ENCODE measurements at places on chromosomes 1 and 21.

- DNase-seq: no peak
These were observed 25.7 kb upstream of the PEX10 start for GRCh38 chr1:2438038-2438437.

- no peak for DNase-seq
These were observed 40.6 kb downstream of the OPTC start for GRCh38 chr1:203534526-203534925.

DNA sequence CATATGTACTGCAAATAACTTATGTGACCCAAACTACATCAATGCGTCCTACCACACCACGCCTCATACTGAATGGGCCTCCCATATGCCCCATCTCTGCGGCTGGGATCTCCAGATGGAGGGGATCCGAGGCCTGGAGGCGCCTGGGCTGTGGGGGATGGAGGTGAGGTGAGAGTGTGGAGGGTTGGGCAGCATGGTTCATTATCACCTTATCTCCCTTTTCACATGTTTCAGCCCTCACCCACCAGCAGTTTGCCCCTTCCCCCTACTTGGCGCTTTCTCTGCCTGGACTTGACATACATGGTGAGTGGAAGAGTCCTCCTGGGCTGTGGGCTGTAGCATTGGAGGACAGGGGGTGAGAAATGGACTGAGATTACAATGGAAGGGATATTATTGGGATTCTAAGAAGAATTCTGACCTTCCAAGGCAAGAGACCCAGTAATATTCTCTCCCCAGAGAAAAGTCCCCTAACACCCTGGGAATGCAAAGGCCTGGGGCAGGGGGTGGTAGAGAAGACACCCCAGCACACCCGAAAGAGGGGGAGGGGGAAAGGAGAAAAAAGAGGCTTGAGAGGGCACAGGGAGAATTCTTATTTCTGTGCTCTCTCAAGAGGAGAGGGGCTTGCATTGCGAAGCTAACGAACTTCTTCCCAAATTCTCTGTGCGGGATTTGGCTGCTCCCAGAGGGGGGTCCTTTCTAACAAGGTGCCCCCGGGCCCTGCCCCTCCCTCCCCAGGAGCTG is 61.4 kb downstream of the MEF2D start:
- no peak for DNase-seq

- no peak for DNase-seq
These were observed 86.7 kb upstream of the L1TD1 start for GRCh38 chr1:62107923-62108322.

DNA sequence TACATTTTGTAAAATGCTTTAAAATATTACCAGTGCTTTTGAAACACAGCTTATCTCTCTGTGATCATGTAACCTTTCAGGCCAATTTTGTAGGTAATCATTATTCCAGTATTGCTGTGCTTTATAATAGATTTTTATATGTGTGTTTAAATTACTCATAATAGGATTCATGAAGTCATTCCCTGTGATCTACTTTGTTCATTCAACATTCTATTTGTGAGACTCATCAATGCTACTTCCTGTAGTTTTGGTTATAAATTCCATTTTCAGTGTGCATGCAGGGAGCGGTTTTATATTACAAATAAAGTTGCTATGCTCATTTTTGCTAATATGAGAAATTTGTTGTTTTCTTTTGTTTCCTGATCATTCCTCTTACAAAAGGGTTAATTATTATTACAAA is 4.1 kb upstream of the OR2M5 start:
- DNase-seq: no peak

GRCh38 chr21:33317145-33317544 is 7.6 kb upstream of the IFNAR1 start:
- no peak for DNase-seq

DNA sequence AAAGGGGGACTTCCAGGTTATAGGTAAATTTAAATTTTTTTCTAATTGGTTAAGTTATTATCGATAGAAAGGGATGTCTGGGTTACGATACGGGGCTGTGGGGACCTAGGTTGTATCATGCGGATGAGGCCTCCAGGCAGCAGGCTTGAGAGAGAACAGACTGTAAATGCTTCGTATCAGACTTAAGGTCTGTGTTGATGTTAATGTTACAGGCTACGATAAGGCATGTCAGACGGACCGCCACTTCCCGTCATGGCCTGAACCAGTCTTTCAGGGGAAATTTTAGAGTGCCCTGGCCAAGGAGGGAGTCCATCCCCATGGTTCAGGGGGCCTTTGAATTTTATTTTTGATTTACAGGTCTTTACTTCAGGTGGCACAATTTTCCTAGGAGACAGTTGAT is 16.7 kb downstream of the ABCG1 start:
- peak; percentile 43 for DNase-seq

- DNase-seq: no peak
These were observed 182.8 kb upstream of the NRIP1 start for GRCh38 chr21:15247613-15248012.

DNA sequence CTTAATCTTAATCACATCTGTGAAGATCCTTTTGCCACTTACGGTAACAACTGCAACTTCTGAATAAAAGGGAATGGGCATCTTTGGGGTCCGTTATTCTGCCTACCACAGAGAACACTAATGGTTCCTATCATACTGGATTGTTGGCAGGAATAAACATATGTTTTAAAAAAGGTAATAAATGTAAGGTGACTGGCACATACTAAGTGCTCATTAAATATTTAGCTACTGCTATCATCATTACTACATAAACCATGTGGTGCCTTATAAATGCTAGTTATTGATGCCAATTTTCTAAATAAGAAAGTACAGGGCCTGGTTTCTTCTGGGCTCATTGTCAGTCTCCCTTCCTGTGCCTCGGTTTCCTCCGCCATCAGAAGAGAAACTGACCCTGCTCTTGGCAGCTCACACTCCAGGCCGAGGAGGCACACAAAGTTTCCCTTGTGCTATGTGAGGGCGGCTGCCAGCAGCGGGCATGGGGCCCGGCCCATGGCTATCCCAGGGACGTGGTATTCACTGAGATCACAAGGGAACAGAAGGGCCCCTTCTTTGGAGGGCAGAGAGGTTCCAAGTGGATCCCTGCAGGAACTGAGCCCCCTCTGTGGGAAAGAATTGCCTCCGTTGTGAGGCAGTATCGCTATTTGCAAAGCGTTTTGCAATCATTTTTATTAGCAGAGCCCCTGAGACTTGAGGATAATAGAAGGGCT is 26.2 kb downstream of the NAV1 start:
- no peak for DNase-seq

DNA sequence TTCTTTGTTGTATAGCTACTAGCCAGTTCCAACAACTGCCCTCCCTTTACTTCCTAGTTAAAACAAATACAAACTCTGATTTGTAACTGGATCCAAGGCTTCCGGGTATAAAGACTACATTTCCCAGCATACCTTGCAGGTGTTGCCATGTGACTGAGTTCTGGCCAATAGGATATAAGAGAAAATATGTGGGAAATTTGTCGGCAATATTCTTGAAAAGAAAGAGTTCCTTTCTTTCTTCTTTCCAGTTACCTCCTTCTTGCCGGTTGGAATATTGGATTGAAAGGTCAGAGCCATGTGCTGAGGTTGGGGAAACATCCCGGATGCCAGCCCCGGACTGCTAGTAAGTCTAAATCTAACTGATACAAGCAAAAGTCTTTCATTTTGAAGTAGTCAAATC is 23.0 kb upstream of the ZBTB40 start:
- DNase-seq: no peak

- no peak for DNase-seq
These were observed 4.0 kb downstream of the HAO2 start for GRCh38 chr1:119372503-119373086.

- peak; percentile 53 for DNase-seq
These were observed 7.6 kb upstream of the RXRG start for GRCh38 chr1:165452336-165453130.

DNA sequence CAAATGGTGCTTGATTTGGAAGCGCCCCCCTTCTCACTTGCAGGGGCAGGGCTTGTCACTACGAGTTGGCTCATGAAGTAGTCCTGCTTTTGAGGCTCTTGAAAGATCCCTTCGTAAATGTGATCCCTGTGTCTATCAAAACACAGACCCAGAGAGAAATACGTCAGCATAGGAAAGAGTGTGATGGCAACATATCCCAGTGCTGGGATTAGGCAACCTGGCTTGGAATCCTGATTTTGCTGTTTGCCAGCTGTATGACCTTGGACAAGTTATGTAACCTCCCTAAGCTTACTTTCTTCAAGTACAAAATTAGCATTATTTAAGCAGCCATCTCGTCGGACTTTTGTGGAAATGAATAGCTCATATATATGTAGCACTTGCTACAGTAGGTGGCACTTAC is 228.4 kb downstream of the ATG4C start:
- no peak for DNase-seq
